Karpas-422 (cell line): ENCODE measurements at places on chromosomes 6 and 20. TPM values are rescaled to one million over a fixed set of nuclear protein-coding genes. Genes with fewer than 3 reads are reported as not detected.

The STK38 gene
- 16.8 and 31.5 TPM in 2 replicates for total RNA-seq

DNA sequence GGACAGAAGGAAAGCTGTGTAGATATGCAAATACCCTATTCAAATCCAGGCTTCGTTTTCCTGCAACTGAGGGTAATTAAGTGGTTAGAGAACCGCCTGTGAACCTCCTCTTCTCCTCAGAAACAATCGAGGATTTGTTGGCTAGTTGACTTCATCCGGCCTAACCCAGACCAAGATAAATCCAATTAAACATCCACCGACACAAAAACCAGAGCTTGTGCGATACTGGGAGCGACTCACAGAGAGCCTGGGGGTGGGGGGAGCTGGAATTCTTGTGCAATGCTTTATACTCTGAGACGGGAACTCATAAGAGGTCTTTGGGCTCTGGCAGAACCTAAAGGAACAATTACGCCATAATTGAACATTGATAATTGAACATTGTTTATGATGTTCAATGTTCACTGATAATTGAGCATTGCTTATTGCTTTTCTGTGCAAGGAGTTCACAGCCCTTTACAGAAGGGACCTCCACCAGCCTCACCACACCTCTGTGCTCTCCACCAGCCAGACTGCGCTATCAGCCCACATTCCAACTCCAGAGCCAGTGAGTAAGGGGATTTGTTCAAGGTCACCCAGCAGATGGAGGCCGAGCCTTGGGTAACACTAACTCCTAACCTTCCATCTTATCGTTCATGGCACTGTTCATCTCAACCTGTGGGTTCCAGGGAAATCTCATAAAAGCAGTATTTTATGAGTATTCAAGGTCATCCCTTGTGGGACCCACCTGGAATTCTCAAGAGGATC is 429.6 kb upstream of the JARID2 start:
- no peaks in the 10 kb centered on the region for H3K27me3 ChIP-seq
- H3K27ac ChIP-seq = no peak overlapping the region
- no peaks in the 10 kb centered on the region for H3K4me1 ChIP-seq
- no peak overlapping the region for H3K4me3 ChIP-seq

GRCh38 chr6:36436466-36436865 is 6.2 kb downstream of the PXT1 start:
- H3K27ac ChIP-seq = no peak overlapping the region
- no peaks in the 10 kb centered on the region for H3K27me3 ChIP-seq
- no peaks in the 10 kb centered on the region for H3K36me3 ChIP-seq
- no peak overlapping the region for H3K4me3 ChIP-seq
- H3K4me1 ChIP-seq = peaks cover 8% of the 10 kb centered on the region

GRCh38 chr6:39770446-39770845 is 21.7 kb upstream of the DAAM2 start:
- no peaks in the 10 kb centered on the region for H3K4me1 ChIP-seq
- H3K27me3 ChIP-seq = no peaks in the 10 kb centered on the region
- H3K36me3 ChIP-seq = no peaks in the 10 kb centered on the region
- DNase-seq = no peak

GRCh38 chr6:79385893-79386292 is 151.3 kb downstream of the LCA5 start:
- H3K27me3 ChIP-seq = no peaks in the 10 kb centered on the region
- H3K36me3 ChIP-seq = no peaks in the 10 kb centered on the region
- no peak overlapping the region for H3K27ac ChIP-seq
- no peaks in the 10 kb centered on the region for H3K4me1 ChIP-seq
- no peak for DNase-seq

DNA sequence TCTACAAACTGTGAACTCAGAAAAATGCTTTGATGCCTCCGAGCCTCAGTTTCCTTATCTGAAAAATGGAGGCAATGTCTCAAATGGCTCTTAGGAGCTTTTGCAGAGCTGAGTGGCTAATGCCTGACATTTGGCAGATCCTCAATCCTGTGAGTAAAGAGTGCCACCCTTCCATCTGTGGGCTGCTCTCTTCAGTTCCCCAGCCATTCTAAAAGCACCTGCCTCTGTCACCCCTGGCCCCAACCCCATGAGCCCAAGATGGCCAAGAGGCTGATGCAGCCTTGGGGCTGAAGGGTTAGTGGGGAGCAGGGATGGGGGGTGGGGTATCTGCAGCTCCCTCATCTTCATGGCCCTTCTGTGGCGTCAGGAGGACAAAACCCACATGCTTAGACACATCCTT is 14.5 kb upstream of the GUCA1A start:
- H3K27me3 ChIP-seq = no peaks in the 10 kb centered on the region
- no peak for DNase-seq
- H3K36me3 ChIP-seq = no peaks in the 10 kb centered on the region

- DNase-seq = no peak
- peak overlapping the region; percentile 94 for H3K4me3 ChIP-seq
- H3K27ac ChIP-seq = no peak overlapping the region
- H3K27me3 ChIP-seq = no peaks in the 10 kb centered on the region
- no peaks in the 10 kb centered on the region for H3K36me3 ChIP-seq
Observed at GRCh38 chr6:13708736-13709135, 2.9 kb downstream of the RANBP9 start.

DNA sequence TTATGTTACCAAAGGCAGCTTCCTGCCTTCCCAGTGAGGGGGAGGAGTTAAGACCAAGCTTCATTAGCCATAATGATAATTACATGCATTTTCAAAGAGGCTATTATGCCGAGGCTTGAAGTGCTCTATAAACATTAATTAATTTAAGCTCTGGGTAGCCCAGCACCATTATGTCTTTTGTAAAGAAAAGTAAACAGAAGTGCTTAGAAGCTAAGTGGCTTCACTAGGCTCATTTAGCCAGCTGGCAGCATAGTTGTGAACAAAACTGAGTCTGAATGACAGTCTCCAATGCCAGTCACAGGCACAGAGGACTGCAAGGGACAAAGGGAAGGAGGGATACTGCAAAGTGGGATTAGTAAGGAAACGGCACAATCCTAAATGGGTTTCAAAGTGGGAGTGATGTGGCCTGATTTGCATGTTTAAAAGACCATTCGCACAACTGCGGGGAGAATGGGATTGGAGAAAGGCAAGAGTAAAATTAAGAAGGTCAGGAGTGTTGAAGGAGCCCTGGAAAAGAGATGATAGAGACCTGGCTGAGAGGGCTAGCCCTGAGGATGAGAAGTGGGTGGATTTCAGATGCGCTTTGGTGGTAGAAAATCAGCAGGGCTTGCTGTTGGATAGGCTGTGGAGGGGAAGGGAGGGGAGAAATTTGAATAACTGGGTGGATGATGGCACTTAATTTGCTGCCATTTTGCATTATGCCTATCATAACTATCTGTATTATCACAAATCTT is 20.1 kb upstream of the ISM1 start:
- H3K4me1 ChIP-seq = no peaks in the 10 kb centered on the region
- no peak overlapping the region for H3K4me3 ChIP-seq
- DNase-seq = no peak

DNA sequence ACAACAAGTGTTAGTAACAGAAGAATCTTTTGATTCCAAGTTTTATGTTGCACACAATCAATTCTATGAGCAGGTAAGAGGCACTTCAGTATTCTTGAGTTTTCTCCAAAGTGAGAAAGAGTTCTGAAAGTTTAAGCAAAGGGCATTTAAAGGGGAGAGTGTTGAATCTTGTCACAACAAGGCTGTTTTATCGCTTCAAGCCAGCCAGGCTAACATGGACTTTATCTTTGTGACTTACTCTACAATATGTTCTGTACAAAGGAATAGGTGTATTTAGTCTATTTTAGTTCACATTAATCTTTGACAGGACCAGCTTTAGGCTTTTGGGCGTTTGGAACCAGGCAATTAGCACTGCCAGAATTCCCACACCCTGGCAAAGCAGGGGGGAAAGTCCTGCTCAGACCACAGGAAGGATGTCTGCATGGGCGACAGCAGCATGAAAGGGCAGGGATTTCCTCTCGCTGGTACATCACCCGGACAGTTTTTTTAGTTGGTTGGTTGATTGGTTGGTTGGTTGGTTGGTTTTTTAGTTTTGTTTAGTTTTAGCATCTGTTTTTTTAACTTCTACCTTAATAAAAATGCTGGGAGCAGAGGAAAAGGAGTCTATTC is 395.4 kb upstream of the SOX4 start:
- no peaks in the 10 kb centered on the region for H3K36me3 ChIP-seq
- H3K4me1 ChIP-seq = peaks cover 38% of the 10 kb centered on the region
- H3K4me3 ChIP-seq = no peak overlapping the region
- no peaks in the 10 kb centered on the region for H3K27me3 ChIP-seq
- no peak overlapping the region for H3K27ac ChIP-seq
- no peak for DNase-seq

GRCh38 chr20:15475483-15475882 is 1097.8 kb downstream of the KIF16B start:
- no peak overlapping the region for H3K4me3 ChIP-seq

- H3K4me3 ChIP-seq = no peak overlapping the region
- H3K36me3 ChIP-seq = no peaks in the 10 kb centered on the region
- no peaks in the 10 kb centered on the region for H3K27me3 ChIP-seq
- H3K4me1 ChIP-seq = no peaks in the 10 kb centered on the region
Observed at GRCh38 chr6:15484140-15484539, 178.7 kb downstream of the DTNBP1 start.

- peaks cover 13% of the 10 kb centered on the region; the same call in 1 of the 2 replicates for H3K36me3 ChIP-seq
- DNase-seq = no peak
- H3K4me1 ChIP-seq = peaks cover 39% of the 10 kb centered on the region
Observed at GRCh38 chr20:42886801-42887200, 302.9 kb downstream of the PTPRT start.

GRCh38 chr6:153840039-153840850 is 198.8 kb upstream of the OPRM1 start:
- no peak overlapping the region for H3K27ac ChIP-seq
- no peak overlapping the region for H3K4me3 ChIP-seq
- H3K4me1 ChIP-seq = no peaks in the 10 kb centered on the region
- DNase-seq = no peak
- H3K36me3 ChIP-seq = no peaks in the 10 kb centered on the region

The HTR1E gene
- total RNA-seq = not detected in 2 replicates

The ENPP5 gene
- total RNA-seq = 0.22 TPM in 1 of 2 replicates, not detected in the other

The AURKA gene
- 46.8 and 53.8 TPM in 2 replicates for total RNA-seq

The NMBR gene
- total RNA-seq = not detected in 2 replicates

- no peaks in the 10 kb centered on the region for H3K4me1 ChIP-seq
- DNase-seq = no peak
- no peaks in the 10 kb centered on the region for H3K27me3 ChIP-seq
- H3K36me3 ChIP-seq = no peaks in the 10 kb centered on the region
- H3K4me3 ChIP-seq = no peak overlapping the region
Observed at GRCh38 chr6:17334265-17334664, 53.1 kb downstream of the RBM24 start.

GRCh38 chr6:44086931-44087574 is 40.2 kb downstream of the MRPL14 start:
- DNase-seq = no peak
- no peaks in the 10 kb centered on the region for H3K36me3 ChIP-seq
- H3K4me3 ChIP-seq = no peak overlapping the region
- H3K27me3 ChIP-seq = no peaks in the 10 kb centered on the region
- peaks cover 31% of the 10 kb centered on the region for H3K4me1 ChIP-seq

The SOBP gene
- total RNA-seq = 16.1 and 17.8 TPM in 2 replicates

The DEFB124 gene
- not detected in 2 replicates for total RNA-seq

DNA sequence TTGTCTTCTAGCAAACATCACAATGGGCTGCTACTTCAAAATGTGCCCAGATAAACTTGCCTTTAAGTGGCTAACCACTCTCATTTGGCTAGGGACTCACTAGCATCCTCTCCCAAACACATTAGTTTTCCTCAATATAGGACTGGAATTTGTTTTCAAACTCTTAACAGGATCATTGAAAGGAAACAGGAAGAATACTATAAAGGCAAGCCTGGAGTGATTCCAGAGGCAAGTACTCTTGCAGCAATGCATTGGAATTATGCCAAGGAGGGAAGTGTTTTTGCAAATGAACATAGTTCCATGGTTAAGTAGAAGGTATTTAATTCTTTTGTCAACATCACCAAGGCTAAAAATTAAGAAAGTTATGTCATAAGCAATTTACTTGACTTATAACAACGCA is 12.2 kb downstream of the EPHA7 start:
- no peak overlapping the region for H3K4me3 ChIP-seq
- no peaks in the 10 kb centered on the region for H3K36me3 ChIP-seq
- no peaks in the 10 kb centered on the region for H3K27me3 ChIP-seq
- no peak overlapping the region for H3K27ac ChIP-seq

The C20orf204 gene
- 0.45 and 1.8 TPM in 2 replicates for total RNA-seq

The PXDC1 gene
- not detected in 2 replicates for total RNA-seq

DNA sequence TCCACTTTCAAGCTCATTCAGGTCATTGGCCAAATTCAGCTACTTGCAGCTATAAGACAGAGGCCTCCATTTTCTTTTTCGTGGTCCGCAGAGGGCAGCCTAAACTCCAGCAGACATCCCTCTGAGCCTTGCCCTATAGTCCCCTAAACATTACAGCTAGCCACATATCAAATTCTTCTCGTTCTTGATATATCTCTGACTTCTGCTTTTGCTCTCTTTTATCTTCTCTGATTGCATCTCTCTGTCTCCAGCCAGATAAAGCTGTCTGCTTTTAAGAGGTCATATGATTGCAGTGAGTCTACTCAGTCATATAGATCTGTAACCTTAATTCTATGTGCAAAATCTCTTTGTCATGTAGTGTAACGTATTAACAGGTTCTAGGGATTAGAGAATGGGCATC is 358.4 kb upstream of the RGS17 start:
- no peaks in the 10 kb centered on the region for H3K36me3 ChIP-seq
- no peaks in the 10 kb centered on the region for H3K27me3 ChIP-seq
- no peak for DNase-seq
- no peak overlapping the region for H3K4me3 ChIP-seq
- H3K4me1 ChIP-seq = no peaks in the 10 kb centered on the region
- H3K27ac ChIP-seq = no peak overlapping the region

The LEMD2 gene
- 32.8 and 42.1 TPM in 2 replicates for total RNA-seq

The HSPA1L gene
- total RNA-seq = 0.72 TPM in 1 of 2 replicates, not detected in the other

DNA sequence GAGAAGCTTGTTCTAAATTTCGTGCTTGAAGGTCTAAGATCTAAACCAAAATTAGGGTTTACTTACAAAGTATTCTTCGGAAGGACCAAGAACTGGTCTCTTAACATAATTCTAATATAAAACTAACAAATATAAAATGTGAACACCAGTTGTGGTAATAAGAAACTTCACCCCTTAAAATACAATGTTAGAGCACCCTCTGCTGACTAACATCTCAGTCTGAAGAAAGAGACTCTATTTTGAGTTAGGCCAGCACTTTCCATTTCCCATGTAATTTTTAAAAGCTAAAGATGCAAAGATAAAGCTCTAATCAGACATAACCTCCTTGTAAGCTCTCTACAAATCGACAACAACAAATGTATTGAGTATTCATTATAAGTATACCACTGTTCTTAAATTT is 24.6 kb downstream of the ATG5 start:
- no peaks in the 10 kb centered on the region for H3K27me3 ChIP-seq
- H3K27ac ChIP-seq = no peak overlapping the region
- 0 out of 2 replicates have a peak, but pooled peaks cover 2% of the 10 kb centered on the region for H3K36me3 ChIP-seq
- peaks cover 11% of the 10 kb centered on the region for H3K4me1 ChIP-seq
- peak; percentile 78 for DNase-seq

- H3K4me3 ChIP-seq = no peak overlapping the region
- no peaks in the 10 kb centered on the region for H3K36me3 ChIP-seq
- no peak for DNase-seq
- no peaks in the 10 kb centered on the region for H3K27me3 ChIP-seq
Observed at GRCh38 chr6:20314866-20315845, 86.5 kb upstream of the E2F3 start.

GRCh38 chr6:44898296-44898930 is 429.7 kb upstream of the RUNX2 start:
- no peak for DNase-seq
- no peak overlapping the region for H3K4me3 ChIP-seq
- H3K27me3 ChIP-seq = no peaks in the 10 kb centered on the region
- H3K4me1 ChIP-seq = peaks cover 2% of the 10 kb centered on the region; the same call in 1 of the 2 replicates
- H3K27ac ChIP-seq = no peak overlapping the region
- no peaks in the 10 kb centered on the region for H3K36me3 ChIP-seq
